ENCODE measurements at places on chromosomes 16 and 17.
A peak's percentile ranks its signal among the peaks of the same experiment; 100 is the strongest.

DNA sequence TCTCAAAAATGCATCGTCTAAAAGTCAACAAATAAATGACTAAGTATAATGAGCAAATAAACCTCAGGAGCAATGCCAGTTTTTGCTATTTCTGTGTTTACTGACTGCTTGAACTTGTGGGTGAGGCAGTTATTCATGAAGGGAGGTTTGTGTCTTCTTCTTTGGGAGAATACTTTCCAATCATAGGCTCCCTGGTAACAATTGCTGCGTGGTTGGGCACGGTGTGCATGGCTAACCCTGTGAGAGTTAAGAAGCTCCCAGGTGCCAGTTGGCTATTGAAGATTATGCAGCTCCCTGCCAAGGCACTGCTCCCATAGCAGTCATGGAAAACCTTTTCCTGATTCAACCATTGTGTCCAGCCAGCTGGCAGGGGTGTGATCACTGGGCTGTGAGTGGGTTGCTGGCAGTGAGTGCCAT lies 775.9 kb upstream of the GOT2 start:
- DNase-seq: no peak

GRCh38 chr17:73192894-73193701 lies at the start of gene COG1:
TSS of gene COG1 (plus strand) at chr17:73193055. CDS start at chr17:73193070, 15 bp downstream.
- DNase-seq: peak; percentile 97

DNA sequence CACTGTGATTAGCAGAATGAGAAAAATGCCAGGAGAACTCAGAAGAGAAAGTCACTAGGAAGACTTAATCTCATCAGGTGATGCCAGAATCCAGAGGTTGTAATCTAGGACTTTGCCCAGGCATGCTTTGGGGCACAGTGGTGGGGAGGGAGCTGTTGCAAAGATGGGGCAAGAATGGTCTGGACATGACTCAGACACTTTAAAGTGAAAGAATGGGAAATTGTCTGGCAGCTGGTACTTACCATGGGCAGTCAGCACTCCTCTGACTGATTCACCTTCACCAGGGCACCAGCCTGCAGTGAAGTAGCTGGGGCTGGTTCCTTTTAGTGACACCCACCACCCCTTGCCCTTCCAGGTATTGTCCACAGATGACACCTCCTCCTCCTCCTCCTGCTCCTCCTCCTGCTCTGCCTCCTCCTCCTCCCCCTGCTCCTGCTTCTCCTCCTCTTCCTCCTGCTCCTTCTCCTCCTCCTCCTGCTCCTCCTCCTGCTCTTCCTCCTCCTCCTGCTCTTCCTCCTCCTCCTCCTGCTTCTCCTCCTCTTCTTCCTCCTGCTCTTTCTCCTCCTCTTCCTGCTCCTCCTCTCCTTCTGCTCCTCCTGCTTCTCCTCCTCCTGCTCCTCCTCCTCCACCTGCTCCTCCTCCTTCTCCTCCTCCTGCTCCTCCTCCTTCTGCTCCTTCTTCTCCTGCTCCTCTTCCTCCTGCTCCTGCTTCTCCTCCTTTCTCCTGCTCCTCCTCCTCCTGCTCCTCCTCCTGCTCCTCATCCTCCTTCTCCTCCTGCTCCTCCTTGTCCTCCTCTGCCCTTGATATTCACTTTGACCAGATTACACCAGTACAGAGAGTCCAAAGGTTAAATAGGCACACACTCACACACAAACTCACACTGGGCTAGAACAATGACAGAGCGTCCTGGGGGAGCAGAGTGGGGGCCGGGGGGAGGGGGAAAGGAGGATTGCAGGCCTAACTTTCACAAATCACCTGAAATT lies at the start of gene CHD9NB:
CHD9NB (minus strand) TSS at position 379 of the 983 bp plus-strand sequence. CDS start 8,739 bp downstream, outside the sequence.
- DNase-seq: no peak

- DNase-seq: peak; percentile 87
Observed at GRCh38 chr16:88784074-88784855, 755 bp downstream of the PIEZO1 start.

GRCh38 chr17:794876-795275 lies 12.7 kb downstream of the MRM3 start:
- peak; percentile 93 for DNase-seq

DNA sequence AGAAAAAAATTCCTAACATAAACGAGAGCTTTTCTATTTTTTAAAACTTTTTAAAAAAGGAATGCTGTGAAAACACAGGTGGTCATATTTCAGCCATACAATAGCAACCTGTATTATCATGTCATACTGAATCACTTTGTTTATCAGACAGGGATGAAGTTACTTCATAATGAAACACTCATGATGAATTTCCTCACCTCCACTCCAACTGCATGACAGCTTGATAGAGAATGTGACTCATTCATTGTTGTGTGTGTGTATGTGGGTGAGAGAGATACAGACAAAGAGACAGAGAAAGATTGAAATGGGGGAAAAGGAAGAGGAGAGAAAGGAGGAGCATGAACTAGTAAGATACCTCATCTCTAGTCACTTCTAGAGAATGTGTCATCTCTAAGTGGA lies 109.0 kb downstream of the SYCE1L start:
- no peak for DNase-seq

DNA sequence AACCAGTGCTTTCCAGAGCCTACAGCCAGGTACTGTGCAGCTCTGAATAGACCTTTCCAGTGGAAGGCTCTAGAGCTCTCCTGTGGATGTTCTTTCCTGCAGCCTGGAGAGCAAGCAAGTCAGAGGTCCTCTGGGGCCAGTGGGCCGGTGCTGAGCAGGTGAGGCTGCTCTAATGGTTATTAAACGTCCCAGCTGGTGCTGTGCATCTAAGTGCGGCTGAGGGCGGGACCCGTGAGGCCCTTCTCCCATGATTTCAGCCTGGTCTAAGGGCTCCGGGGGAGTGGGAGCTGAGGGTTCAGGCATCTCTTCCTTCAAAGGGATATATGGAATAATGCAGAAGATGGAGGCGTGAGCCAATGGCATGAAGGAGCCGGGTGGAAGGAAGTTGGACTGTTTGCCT lies 83.7 kb upstream of the SDK2 start:
- no peak for DNase-seq

DNA sequence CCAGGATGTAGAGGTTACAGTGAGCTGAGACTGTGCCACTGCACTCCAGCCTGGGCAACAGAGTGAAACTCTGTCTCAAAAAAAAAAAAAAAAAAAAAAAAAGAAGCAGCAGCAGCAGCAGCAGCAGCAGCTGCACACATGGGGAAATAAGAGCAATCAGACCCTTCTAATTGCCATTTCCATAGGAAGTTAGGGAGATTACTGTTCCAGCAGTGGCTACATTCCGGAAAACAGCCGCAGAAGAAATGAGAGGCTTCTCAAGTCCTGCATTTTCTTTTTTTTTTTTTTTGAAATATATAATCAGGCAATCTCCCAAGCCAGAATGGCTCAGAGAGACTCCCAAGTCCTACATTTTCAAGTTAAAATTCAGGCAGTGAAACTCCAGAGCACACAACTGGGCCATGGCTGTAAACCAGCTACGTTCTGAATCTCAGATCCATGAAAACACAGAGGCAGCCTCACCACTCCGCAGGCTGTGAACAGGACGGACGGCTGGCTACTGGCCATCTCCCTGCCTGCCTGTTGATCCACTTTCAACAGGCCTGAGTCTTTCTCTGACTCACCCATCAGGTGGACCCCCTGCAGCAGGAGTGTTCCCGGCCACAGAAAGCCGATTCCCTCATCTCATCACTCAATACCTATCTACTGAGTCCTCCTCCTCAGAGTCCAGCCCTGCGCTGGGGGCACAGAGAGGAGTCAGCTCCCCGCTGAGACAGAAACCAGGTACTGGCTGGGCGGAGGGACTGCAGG lies 15.0 kb downstream of the TRPV1 start:
- DNase-seq: no peak

- peak; percentile 75 for DNase-seq
Observed at GRCh38 chr16:1871974-1872635, at the start of gene MEIOB. TSS of gene MEIOB (minus strand) at chr16:1872164. CDS start at chr16:1868175, 3,989 bp downstream.

GRCh38 chr17:4678448-4679026 lies 25.4 kb downstream of the PELP1 start:
- no peak for DNase-seq

DNA sequence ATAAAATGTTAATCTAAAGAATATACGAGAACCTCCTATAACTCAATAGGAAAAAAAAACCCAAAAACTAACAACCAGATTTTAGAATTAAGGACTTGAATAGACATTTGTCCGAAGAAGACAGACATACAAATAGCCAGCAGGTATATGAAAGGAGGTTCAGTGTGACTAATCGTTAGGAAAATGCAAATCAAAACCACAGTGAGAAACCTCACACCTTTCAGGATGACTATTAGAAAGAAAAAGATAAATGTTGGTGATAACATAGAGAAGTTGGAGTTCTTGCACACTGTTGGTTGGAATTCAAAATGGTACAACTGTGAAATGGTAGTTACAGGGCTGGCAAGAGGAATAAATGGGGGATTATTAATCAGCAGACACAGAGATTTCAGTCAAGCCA lies 339.0 kb downstream of the TMEM114 start:
- DNase-seq: no peak

- peak; percentile 61 for DNase-seq
Observed at GRCh38 chr17:21351366-21352065, 24.6 kb upstream of the KCNJ12 start.

DNA sequence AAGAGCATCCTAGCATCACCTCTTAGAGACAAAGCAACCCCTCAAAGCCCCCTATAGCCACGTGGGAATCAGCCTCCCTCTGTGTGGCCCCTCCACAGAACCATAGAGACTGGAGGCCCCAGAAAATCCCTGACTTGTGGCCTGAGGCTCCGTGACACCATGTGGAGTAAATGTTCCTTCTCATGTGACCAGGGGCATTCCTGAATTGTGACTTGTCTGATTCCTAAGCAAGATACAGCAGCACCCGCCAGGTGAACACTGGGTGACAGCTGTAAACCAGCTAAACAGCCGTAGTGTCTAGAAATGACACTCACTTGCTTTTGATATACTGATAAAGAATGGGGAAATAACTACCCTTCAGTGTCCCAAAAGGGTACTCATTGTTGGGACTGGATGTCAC lies 79.0 kb downstream of the DYNLRB2 start:
- no peak for DNase-seq

DNA sequence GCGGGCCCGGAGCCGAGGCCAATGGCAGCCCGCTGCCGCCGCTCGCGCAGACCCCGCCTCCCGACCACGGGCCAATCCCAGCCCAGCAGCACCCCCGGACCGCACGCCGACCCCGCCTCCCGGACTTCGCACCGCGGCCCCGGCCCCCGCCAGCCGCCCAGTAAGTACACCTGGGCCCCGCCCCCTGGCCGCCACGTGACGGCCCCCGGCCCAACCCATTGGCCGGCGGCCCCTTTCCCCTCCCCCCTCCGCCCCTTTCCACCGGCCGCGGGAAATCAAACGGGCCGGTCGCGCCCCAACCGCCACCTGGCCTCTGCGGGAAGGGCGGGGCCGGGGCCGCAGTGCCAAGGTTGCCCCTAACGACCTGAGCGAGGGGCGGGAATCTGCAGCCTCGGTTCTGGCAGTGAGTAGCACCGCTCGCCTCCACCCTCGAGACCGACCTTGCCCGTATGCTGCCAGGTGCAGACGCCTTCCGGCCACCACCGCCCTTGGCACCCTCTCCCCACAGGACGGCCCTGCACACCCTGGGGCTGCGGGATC lies at the start of gene YBX2:
YBX2 (minus strand) TSS at position 26 of the 540 bp plus-strand sequence. CDS start 139 bp downstream, outside the sequence.
- peak; percentile 84 for DNase-seq

DNA sequence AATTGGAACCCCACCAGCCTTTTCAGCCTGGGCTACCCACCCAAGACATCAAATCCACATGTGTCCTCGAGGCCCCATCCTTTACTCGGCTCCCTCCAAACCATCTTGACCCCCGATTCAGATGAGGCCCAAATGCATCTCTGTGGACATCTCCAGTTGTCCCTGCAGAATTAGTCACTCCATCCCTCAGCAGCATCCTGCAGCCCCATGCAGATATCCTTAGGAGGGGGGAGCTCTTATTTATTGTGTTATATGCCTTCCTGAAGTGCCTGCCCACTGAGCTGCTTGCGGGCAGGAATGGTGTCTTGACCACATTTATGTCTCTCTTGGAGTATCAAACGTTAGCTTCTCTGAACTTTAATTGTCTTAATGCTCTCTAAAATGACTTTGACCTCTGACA lies 15.6 kb downstream of the CDK5RAP3 start:
- no peak for DNase-seq

- no peak for DNase-seq
Observed at GRCh38 chr16:86050591-86051367, 151.8 kb downstream of the IRF8 start.

GRCh38 chr16:8493972-8494371 lies 96.3 kb downstream of the TMEM114 start:
- DNase-seq: no peak

GRCh38 chr17:78144736-78145641 lies 1.2 kb upstream of the C17orf99 start:
- DNase-seq: peak; percentile 65

GRCh38 chr16:54286366-54287130 lies at the start of gene IRX3:
TSS of gene IRX3 (minus strand) at chr16:54286787. CDS start at chr16:54286050, 737 bp downstream.
- DNase-seq: peak; percentile 91

GRCh38 chr17:55926276-55926990 lies 175.6 kb downstream of the PCTP start:
- no peak for DNase-seq

Data from kidney (tissue), 22 donors.